ENCODE measurements at places on chromosomes 7 and 10.

GRCh38 chr7:136533732-136534131, 334.7 kb upstream of the CHRM2 start:
- no peak for DNase-seq

- no peak for DNase-seq
These were observed 94.3 kb upstream of the ITGB1 start for GRCh38 chr10:33052263-33052875.

DNA sequence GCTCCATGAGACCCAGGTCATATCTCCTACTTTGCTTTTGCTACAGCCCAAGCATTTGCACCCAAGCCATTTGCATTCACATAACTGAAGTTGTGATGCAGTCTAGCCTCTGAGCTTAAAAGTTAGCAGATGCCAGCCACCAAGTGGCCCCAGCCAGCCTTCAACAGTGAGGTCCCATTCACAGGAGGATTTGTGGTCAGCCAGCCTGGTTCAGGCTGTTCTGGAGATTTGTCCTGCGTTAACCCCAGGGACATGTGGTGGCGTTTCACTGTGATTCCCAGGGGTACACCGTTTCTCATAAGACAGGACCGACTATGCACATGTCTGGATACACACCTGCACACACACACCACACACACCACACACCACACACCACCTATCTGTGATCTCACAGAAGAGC, 51.2 kb downstream of the GPR26 start:
- no peak for DNase-seq

DNA sequence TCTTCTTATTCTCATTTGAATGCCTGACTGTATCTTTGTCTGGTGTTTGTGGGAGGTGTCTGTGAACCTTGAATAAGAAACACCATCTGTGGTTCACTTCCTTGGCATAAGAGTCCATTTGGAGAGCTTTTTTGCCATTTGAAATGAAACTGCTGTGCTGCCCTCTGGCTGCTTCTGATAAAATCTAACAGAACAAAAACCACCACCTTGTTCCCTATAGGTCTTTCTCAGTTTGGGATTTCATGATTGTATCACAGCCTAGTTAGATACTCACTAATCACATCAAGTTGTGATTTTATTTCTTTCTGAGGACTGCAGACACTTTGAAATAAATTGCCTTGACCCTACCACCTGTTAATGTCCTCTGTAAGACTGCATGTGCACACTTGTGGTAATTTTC, 102.7 kb upstream of the FAM13C start:
- no peak for DNase-seq

GRCh38 chr7:114539575-114539974, 125.0 kb downstream of the FOXP2 start:
- no peak for DNase-seq
